ENCODE measurements at places on chromosomes 16 and 17.
A peak's percentile ranks its signal among the peaks of the same experiment; 100 is the strongest.

- no peak for DNase-seq
These were observed 9.0 kb upstream of the WSB1 start for GRCh38 chr17:27284811-27285415.

- DNase-seq: no peak
These were observed 4.5 kb downstream of the CDH5 start for GRCh38 chr16:66370786-66371684.

DNA sequence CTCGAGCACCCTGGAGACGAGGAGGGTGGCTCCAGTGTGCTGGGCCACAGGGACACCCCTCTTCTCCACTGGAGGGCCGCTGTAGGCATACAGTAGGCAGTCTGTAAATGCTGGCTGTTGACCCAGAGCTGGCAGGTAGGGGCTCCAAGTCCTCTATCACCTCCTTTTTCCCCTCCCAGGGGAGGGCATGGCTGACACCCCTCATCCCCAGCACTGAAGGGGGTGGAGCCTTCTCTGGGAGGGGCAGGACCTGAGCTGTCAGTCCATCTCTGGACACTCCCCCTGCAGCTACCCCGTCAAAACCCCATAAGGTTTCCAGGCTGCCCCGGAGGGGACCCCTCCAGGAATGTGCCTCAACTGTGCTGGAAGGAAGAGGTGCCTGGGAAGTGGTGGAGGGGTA is 2.4 kb downstream of the KCNJ12 start:
- no peak for DNase-seq

DNA sequence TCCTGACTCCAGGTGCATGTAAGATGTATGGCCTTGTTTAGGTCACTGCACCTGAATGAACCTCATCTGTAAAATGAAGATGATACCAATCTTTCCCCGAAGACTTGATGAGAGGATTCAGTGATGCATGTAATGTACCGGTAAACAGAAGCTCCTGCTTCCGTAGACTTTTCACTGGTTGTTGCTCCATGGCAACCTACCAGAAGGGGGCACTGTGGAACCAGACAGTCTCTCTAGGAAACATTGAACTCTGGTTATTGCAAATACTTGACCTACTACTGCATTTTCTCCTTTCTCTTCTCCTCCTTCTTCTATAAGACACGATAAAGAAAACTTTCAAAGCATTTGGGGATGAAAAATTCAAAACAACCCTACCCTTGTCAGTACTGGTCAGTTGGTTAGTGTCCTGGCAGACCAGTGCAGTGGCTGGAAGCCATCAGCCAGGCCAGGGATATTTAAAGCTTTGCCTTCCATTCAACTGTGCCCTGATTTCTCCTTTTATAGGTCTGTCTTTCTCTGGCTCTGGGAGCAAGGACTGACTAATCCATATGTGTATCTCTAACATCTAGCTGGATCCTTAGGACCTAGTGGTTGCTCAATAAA is 667.4 kb upstream of the SALL1 start:
- no peak for DNase-seq

DNA sequence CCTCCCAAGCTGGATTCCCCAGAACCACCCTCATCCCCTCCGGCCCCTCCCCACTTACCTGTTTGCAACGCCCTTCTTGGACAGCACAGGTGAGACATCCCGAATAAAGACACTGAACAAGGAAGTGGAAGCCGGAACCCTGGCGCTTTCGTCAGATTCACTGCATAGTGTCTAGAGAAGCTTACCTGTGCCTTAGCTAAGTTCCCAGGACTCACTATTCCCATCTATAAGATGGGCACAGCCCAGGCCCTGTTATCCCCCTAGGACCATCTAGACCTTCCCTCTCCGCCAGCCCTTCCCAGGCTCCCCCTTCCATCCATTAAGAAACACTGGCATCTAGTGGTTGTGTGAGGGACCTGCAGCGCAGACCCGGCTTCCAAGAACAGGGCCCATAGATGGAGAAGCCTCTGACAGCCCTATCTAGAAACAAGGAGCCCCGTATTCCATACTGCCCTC is 26.9 kb upstream of the RPL38 start:
- peak; percentile 19 for DNase-seq

- no peak for DNase-seq
These were observed 154.3 kb upstream of the MED13 start for GRCh38 chr17:62219221-62219899.

DNA sequence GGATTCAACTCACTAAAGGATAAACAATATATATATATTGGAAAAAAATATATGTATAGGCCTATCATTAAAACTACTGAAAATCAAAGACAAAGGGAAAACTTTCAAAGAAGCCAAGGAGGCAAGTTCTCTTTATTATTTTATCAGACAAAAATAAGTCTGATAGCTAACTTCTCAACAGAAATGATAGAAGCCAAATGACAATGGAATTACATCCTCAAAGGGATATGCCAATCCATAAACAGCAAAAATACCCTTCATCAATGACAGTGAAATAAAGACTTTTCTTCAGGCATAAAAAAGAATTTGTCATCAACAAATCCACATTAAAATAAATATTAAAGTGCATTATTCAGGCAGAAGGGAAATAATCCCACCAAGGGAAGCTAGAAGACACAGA is 393.4 kb downstream of the ZFHX3 start:
- no peak for DNase-seq

- no peak for DNase-seq
These were observed 732 bp downstream of the TNRC6A start for GRCh38 chr16:24729951-24730815.

GRCh38 chr17:39699818-39700147 is at the start of gene ERBB2:
TSS of gene ERBB2 (plus strand) at chr17:39700064. CDS start at chr17:39700239, 175 bp downstream.
- DNase-seq: no peak

- DNase-seq: peak; percentile 17
These were observed at the start of gene IRF8 for GRCh38 chr16:85898521-85899442. TSS of gene IRF8 (plus strand) at chr16:85899162. CDS start at chr16:85903016, 3,854 bp downstream.

DNA sequence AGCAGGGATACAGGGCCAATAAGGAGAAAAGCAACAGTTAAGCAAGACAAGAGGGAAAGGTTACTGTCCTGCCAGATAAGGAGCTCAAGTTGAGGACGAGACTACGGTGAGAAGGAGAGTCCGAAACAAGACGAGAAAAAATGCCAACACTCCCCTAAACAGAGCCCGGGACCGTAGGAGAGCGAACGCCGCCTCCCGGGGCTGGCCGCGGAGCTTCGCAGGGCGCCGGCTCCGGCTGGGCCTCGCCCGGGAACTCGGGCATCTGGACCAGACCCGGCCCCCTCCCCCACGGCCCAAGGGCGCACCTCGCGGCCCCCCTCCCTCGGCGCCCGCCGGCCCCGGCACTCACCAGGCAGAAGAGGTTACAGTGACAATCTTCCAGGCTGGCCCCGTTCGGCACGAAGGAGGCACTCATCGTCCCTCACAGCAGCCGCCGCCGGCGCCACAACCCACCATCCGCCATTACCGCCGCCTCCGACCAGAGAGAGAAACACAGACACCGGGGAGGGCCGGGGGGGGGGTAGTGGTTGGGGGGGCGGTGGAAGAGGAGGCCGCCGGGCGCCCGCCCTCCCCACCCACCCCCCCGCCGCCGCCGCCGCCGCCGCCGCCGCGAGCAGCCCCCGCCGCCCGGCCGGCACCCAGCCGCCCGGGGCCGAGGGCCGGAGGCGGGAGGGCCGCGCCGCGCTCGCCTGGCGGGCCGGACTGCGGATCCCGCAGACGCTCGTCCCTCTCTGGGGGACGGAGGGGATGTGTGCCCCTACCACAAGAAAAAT is at the start of gene MED13:
Gene MED13 (minus strand): TSS at position 488 of the 773 bp plus-strand sequence. CDS start 73 bp downstream, at position 415.
- peak; percentile 53 for DNase-seq

GRCh38 chr17:1522626-1523025 is 6.2 kb upstream of the INPP5K start:
- DNase-seq: no peak

GRCh38 chr17:70268383-70268782 is 99.1 kb downstream of the KCNJ2 start:
- no peak for DNase-seq

DNA sequence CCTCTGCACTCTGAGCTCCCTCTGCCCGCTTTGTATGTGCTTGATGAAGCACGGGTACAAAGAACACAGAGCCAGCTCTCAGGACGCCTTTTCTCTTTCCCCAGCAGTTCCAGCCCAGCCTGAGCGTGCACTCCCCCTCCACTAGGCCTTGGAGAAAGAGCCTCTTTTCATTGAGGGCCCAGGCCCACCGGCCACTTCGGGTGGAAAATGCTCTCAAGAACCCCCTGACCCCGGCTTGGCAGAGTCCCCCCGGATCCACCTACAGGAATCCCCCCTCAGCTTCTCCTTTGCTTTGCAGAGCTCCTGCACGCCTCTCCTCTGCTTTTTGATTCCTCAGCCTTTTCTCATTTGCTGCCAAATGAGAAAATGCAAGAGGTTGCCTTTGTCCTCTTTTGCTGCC is 30.2 kb downstream of the MRC2 start:
- no peak for DNase-seq
